ENCODE measurements at places on chromosomes 12 and 14. TPM values are rescaled to one million over a fixed set of nuclear protein-coding genes. Genes with fewer than 3 reads are reported as not detected.

- DNase-seq: no peak
Observed at GRCh38 chr12:97951239-97951638, 488.6 kb downstream of the RMST start.

DNA sequence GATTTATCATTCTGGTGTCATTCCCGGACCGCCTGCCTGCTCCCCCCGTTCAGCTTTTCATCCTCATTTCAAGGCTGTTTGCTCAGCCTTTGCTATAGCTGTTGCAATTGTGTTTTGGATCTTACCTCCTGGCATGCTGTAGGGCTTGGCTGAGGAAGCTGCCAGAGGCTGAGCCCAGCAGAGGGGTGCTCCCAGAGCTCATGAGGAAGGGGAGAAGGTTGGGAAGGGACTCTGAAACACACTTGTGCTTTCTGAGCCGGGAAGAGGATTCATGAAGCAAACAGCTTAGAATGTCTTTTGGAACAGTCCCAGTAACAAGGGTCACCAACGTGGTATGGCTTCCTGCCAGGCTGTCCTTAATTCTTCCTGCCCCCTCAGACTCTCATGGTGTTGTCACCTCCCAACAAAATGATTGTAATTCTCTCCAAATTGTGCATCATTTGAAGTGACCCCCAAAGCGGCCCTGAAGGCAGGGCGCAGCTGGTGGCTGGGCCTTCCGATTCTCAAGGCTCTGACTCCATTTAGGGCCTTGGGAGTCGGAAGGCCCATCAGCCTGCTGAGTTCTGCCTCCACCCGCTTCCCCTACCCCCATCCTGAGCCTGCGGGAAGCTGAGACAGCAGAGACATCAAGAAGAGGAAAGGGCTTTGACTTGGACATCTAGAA is 111.9 kb upstream of the ARHGAP5 start:
- DNase-seq: no peak

- no peak for DNase-seq
Observed at GRCh38 chr14:90791486-90791885, 24.7 kb downstream of the TTC7B start.

GRCh38 chr14:94598816-94599655 is 13.2 kb upstream of the SERPINA3 start:
- DNase-seq: peak; percentile 85

WIF1 gene
- 0.23 TPM for total RNA-seq

NKX2-1 gene
- not detected for total RNA-seq
